ENCODE measurements at places on chromosomes 5 and 9. TPM values are rescaled to one million over a fixed set of nuclear protein-coding genes. Genes with fewer than 3 reads are reported as not detected.

Gene LCN6
- not detected for total RNA-seq

Gene AQP7
- not detected for total RNA-seq

Gene FABP6
- not detected for total RNA-seq

Gene SPATA9
- total RNA-seq = not detected

Gene SPATA31C1
- not detected for total RNA-seq

Gene CDO1
- total RNA-seq = 0.43 TPM

Gene EGFL7
- 364 TPM for total RNA-seq

Gene ADAMTS19
- not detected for total RNA-seq

Gene GDNF
- total RNA-seq = not detected

Gene KIF24
- total RNA-seq = 0.86 TPM

Gene ORM2
- not detected for total RNA-seq

Gene SH3RF2
- not detected for total RNA-seq

Gene SLC9A3
- 0.87 TPM for total RNA-seq

Gene FGD3
- not detected for total RNA-seq

Gene FOXD4L4
- total RNA-seq = 0.09 TPM

Gene CD274
- 3.7 TPM for total RNA-seq

Gene CCL21
- total RNA-seq = 1.4 TPM

Gene NMRK1
- 25.6 TPM for total RNA-seq

Gene ARSI
- total RNA-seq = not detected

Gene PRR16
- total RNA-seq = 0.11 TPM

Gene CLK4
- total RNA-seq = 26.1 TPM

Gene PLAC8L1
- total RNA-seq = not detected

Gene KCNT1
- not detected for total RNA-seq

Gene FST
- total RNA-seq = 10.1 TPM

Gene CSF1R
- not detected for total RNA-seq

Gene FGF1
- 0.09 TPM for total RNA-seq

Gene BTNL8
- 0.09 TPM for total RNA-seq

Gene IRX4
- total RNA-seq = not detected

Gene CAMK2A
- total RNA-seq = not detected

Gene GHR
- total RNA-seq = 5.1 TPM

Gene INSL4
- total RNA-seq = not detected

Gene SLC36A3
- not detected for total RNA-seq

Gene DAB2IP
- total RNA-seq = 15.4 TPM

Gene PCDHB12
- 0.33 TPM for total RNA-seq

Gene MEF2C
- 220 TPM for total RNA-seq

Gene CCDC69
- 0.54 TPM for total RNA-seq

Gene PAPPA
- 0.09 TPM for total RNA-seq

Gene AIF1L
- 0.77 TPM for total RNA-seq

Gene PTPN3
- total RNA-seq = 2.6 TPM

Gene RNF183
- total RNA-seq = not detected

Gene SLC1A1
- 4.4 TPM for total RNA-seq

Gene RNF20
- total RNA-seq = 31.2 TPM

Gene TMEM203
- total RNA-seq = 23.5 TPM

Gene NEURL1B
- 0.11 TPM for total RNA-seq

Gene CCNI2
- 0.11 TPM for total RNA-seq

Gene SH3GL2
- total RNA-seq = not detected

Gene MLANA
- not detected for total RNA-seq

Gene PCDHA12
- total RNA-seq = under 0.01 TPM

Gene FBLL1
- 0.98 TPM for total RNA-seq

Gene GMCL2
- not detected for total RNA-seq

Gene THBS4
- 0.22 TPM for total RNA-seq

Gene CDH18
- total RNA-seq = not detected

Gene POU5F2
- 0.33 TPM for total RNA-seq

Gene ACTBL2
- total RNA-seq = under 0.01 TPM

Gene POMT1
- 28.0 TPM for total RNA-seq

Gene CD180
- total RNA-seq = under 0.01 TPM

Gene IL31RA
- total RNA-seq = 0.11 TPM
